Suppressor macrophage treated with lipopolysaccharide for 1 hour (primary cell): ENCODE measurements at places on chromosomes 1 and 21.

DNA sequence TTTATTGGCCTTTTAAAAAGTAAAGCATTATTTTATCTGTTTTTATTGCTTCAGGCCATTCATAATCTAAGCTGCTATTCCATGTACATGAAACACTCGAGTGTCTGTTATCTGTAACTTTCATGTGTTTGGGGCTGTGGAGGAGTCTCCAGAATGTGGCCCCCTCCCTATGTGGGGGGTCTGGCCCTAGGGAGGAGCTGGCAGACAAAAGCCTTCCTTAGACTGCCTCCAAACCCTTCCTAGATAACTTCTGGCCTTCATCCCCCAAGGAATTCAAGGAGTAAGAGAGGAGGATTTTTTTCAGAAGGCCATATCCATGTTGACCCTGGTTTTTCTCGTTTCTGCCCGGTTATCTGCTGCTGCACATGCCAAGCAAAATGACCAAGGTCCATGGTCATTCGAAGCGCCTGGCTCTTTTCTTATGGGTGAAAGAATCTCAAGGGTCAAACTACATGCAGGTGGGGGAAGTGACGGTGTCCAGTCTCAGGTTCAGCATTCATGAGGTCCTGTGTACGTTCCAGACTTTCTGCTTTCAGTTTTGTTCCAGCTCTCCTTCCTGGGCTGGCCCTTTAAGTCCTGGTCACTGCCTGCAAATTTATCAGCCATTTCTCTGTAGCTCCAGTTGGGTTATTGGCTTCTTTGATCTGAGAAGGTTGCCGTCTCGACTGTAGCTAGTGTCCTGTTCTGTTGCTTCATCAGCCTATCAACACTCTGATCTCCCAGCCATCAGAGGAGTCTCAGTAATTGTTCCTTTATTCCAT is 8.3 kb downstream of the TENT5C start:
- DNase-seq: no peak

DNA sequence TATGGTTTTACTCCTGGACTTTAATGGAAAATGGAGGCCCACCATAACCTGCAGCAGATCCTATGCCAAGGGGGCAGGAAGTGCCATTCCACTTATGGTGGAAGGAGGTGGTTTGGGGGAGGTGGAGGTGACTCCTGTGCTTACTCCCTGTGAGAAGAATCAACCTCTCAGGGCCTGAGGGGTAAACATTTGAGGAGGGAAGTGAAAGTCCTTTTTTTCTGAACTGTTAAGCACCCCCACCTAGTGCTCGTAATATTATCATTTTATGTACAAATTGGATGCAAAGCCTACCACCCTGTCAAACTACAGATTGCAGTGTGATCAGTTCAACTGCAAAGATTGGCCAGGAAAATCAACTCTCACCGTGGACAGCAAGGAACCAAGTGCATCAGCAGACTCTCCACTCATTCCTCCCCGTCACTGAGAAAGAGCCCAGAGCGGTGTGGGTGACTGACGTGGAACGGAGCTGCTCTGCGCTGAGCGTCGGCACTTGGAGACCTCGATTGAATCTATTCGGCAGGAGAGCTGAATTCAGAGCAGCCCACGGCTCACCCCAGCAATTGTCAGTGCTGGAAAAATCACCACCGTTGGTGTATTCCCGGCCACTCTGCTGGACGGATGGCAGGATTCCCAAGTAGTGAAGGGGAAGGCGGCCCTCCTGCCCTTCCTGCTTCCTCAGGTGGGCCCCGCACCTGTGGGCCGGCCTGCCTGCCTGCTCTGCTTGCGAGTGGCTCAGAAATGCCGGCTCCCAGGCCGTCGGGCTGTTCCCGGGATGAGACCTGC is 46.8 kb upstream of the COX20 start:
- no peak for DNase-seq

- DNase-seq: peak; percentile 82
These were observed 8.5 kb upstream of the COL8A2 start for GRCh38 chr1:36133484-36133883.

GRCh38 chr1:150545486-150546032 is 3.6 kb upstream of the ADAMTSL4 start:
- no peak for DNase-seq

DNA sequence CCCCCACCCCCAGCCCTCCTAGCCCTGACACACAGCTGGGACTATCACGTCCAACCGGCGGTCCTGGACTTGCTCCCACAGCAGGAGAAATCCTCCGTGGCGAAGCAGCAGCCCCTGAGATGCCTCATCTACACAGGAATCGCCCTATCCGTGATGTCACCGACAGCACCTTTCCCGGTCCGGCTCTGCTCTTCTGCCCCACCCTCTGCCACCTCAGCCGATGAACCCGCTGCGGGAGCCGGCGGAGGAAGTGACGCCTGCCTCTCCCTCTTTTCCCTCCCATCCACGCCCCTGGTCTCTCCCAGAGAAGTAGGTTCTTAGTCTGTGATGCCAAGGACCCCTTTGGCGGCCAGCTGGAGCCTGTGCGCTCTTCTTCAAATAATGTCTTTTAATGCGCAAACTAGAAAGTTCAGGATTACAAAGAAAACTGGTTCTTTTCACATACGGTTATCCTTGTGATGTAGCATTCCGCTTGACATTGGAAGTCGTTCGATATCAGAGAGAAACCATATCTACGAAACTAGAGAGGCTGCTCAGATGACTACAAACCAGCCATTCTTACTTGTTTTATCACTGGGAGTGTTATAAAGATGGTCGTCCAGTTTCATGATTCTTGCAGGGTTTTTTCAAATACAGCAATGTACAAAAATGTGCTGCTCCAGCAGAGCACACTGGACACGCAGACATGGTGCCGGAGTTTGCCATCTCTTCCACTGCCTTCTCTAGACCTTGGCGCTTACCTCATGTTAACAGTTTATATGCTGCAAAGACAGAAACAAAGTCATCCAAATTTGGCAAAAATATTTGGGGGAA is 120.3 kb downstream of the PPIAL4G start:
- no peak for DNase-seq

GRCh38 chr1:10680487-10680886 is 116.0 kb downstream of the CASZ1 start:
- peak; percentile 36 for DNase-seq

DNA sequence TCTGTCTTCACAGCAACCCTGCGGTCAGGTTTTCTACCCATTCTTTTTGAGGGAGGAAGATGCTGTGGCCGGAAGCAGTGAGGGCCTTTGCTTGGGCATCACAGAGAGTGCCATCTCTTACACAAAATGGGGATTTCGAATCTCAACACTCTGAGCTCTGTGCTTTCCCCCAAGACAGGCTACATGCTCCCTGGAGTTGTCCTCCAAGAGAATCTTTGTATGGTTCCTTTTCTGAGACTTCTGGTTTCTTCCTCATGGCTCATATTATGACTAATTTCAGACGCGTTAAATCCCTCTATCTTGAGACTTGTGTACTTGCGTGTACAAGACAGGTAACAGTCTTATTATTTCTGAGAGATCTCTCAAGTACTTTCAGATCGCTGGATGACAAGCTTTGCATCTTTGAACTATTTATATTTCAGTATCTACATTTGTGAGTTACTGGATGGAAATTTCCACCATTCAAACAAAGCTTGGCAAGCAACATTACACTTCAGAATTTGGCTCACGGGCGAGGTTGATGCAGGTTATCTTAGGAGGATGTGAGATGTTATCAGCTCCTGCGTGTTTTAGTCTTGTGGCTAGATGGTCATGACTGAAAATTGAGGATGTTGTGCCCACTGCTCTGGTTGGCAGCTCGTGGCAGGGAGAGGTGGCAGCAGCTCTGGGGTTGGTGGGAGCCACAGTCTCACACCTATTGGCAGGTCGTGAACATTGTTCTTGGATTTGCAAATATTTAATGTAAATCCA is 19.4 kb downstream of the ABCG1 start:
- DNase-seq: peak; percentile 94

GRCh38 chr1:26856181-26856580 is 6.8 kb upstream of the SFN start:
- no peak for DNase-seq

DNA sequence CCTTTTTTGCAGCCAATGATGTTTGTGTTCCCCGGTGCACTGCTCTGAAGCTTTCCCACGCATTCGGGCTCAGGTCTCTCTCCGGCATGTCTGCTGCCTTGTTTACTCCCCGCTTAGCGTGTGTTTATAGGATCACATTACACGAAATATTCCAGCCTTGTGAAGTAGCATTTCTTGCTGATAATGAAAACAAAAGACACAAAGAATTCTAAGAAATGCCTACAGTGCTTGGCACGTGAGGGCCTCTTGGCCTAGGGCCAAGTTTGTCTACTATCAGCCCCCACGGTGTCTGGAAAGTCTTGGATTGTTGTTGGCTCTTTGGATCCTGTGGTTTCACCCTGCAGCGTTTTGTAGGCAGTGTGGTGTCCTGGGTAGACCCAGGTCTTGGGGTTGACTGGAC is 11.2 kb upstream of the GSTM4 start:
- no peak for DNase-seq

DNA sequence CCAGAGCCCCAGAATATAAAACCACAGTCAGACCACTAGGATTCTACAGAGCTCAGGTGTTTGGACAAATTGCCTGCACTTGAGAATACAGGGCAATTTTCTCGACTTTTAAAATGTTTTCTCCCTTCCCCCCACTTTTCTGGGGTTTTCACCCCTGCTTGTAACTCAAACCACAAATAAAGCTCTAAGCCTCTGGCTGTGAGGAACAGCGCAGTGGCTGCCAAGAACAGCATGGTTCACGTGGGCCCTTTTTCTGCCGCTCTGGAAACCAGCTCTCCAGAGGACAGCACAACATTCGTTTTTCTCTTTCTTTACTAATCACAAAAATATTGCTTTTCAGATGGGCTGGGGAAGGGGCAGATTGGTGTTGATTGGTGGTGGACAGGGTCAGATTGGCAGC is 102.2 kb upstream of the JUN start:
- DNase-seq: no peak

GRCh38 chr1:29195881-29196291 is 14.2 kb upstream of the SRSF4 start:
- DNase-seq: no peak

DNA sequence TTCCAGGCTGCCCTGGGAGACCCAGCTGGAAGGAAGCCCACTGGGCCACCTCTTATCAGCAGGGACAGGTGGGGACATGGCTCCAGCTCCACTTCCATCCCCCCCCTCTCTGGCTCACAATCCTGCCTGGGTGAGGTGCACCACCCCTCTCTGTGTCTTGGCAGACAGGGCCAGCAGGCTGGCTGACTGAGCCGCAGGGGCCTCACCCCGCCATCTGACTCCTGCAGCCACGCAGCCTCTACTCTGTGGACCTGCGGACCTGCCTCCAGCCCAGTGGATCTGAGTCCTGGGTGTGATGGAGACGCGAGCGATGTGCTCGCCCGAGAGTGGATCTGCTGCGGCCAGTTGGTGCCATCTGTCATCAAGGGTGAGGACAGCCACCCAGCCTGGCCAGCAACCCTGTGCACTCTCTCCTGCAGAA is 30.1 kb downstream of the RCC2 start:
- no peak for DNase-seq

GRCh38 chr1:199778324-199778955 is 249.1 kb upstream of the NR5A2 start:
- DNase-seq: no peak

DNA sequence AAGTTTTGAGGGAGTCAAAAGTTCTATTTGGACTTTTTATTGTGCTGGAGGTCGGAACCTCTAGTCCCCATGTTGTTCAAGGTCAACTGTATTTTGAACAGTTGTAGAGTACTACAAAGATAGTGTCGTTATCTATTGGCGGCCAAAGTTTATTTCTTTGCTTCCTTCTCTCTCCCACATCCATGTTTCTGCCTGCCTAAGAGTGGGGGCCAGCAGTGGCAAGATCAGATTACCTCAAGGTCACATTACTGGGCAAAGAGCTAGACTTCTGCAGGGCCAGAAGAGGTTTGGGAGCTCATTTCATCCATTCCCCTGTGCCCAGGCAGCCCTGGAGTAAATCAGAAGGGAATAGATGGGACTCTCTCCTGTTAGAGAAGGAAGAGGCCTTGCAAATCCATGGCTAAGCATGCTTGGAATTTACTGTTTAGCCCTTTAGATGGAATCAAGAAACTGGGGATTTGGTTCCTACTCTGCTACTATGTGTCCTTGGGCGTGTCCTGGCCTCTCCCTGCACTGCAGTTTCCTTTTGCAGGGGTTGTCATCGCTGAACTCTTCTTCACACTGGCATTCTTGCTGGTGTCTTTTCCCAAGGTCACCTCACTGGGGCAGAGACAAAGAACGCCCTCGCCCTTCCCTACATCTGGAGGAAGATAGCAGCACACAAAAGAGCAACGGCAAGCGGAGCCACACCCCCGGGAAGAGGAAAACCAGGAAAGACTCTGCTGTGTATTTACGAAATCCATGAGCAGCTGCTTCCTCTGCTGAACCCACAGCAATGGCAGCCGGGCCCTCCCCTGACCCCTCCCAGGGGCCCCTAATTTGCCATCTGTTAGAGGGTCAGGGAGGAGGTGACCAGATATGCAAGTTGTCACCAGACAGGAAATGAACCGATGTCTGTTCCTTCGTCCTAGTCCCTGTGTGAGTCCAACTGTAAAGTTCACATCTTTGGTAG is 73.3 kb downstream of the PLPP3 start:
- DNase-seq: no peak

GRCh38 chr1:156479093-156480015 is 21.2 kb downstream of the MEF2D start:
- no peak for DNase-seq

DNA sequence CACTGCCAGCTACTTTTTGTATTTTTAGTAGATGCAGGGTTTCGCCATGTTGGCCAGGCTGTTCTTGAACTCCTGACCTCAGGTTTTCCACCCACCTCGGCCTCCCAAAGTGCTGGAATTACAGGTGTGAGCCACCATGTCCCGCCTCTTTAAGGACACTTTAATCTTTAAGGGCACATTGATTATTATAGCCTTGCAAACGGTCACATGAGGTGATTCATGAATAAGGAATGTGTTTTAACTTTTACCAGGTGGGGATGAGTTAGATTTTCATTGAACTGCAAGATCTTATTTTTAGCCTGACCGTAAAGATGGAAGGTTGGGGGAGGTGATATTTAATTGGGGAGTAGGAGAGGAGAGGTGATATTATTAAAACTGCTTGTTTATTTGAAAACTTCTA is 61.9 kb downstream of the TBCE start:
- DNase-seq: no peak

GRCh38 chr1:165371588-165372225 is 15.2 kb upstream of the LMX1A start:
- peak; percentile 63 for DNase-seq

GRCh38 chr1:200838676-200839445 is 33.9 kb upstream of the GPR25 start:
- DNase-seq: no peak

DNA sequence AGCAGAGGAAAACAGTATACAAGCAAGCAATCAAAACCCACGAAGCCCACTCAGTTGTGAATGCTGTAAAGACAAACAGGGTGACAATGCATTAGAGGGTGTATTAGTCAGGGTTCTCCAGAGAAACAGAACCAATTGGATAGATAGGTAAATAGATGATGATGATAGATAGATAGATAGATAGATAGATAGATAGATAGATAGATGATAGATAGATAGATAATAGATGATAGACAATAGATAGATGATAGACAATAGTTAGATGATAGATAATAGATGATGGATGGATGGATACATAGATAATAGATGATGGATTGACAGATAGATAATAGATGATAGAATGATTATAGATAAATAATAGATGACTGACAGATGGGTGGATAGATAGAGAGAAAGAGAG is 48.3 kb downstream of the LRRC38 start:
- DNase-seq: no peak

- peak; percentile 17 for DNase-seq
These were observed 8.0 kb upstream of the PLCH2 start for GRCh38 chr1:2468041-2468472.
